ENCODE measurements at places on chromosomes 4 and X.

DNA sequence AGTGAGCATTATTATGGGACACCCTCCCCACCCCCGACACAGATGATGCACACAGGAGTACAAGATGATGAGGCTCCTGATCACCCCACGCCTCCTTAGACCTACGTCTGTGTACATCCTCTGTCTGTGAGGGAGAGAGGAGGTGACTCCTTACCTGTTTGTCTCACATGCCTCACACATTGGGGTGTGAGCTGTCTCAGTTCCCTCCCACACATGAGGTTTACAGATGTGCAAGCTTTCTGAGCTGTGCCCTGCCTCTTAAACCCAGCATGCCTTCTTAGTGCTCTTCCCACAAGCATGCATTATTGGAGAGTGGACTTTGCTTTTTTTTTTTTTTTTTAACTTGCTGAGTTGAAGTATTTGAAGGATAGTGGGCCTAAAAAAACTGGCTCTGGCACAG lies 76.7 kb downstream of the CLCN5 start:
- no peak for DNase-seq

- DNase-seq = no peak
These were observed 9.1 kb downstream of the AKAP17A start for GRCh38 chrX:1600406-1601050.

DNA sequence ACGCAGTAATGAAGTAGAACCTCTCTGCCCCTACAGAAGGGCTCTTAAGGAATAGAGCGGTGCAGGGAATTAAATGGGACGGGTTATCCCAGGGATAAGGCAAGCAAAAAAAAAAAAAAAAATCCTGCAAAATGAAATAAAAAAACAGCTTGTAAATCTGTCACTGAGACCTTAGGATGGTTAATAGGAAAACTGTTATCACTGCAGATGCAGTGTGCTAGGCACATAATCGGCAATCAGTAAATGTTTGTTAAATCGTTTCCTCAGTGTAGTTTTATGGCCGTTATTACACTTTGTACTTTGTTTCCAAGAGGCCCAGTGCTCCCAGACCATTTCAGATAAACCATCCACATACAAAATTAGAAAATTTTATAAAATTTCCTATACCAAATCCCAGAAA lies 1.0 kb downstream of the HNRNPH2 start:
- DNase-seq = no peak

GRCh38 chr4:19266566-19266965 lies 985.1 kb upstream of the SLIT2 start:
- DNase-seq = no peak

GRCh38 chr4:58286335-58286734 lies 1176.2 kb upstream of the IGFBP7 start:
- peak; percentile 6 for DNase-seq

DNA sequence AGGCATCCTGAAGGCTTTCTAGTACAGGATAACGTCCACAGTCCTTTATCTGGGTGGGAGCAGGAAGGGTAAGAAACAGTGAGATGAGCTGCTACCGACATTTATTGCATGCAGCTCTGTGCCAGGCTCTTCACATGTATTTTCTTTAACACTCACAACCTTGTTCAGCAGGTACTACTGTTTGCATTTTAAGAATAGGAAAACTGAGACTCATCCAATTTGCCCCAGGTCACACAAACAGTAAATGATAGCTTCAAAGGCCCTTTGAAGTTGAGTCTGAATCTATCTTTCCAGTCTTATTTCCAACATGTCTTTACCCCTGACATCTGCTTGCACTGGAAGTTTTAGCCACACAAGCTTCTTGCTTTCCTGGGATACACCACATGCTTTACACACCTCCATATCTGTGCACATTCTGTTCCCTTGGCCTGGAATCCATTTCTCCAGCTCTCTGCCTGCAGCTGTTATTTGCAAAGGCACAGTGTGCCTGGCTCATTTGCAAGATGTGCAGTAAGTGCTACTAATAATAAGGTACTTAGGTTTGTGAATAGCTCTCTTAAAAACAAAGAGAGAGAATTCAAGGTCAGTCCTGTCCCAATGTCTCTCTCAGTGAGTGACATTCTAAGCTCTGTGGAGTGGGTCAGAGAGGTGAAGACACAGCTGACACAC lies 61.2 kb downstream of the METTL14 start:
- DNase-seq = no peak

DNA sequence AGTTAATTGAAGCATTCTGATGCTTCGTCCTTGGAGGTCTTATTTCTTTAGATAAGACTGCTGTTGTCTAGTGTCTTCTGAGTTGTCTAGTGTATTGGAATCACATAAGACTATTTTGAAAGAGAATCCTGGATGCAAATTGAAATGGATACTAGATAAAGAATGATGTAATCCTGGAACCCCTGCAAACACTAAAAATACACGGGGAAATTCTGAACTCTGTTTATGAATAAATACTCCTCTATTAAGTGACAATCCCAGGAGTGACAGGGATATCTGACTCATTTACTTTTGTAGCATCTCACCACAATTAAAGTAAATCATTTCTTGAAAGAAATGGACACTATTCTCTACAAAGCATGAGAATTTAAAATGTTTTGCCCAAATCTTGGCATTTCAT lies 968 bp downstream of the ASB11 start:
- DNase-seq = no peak

DNA sequence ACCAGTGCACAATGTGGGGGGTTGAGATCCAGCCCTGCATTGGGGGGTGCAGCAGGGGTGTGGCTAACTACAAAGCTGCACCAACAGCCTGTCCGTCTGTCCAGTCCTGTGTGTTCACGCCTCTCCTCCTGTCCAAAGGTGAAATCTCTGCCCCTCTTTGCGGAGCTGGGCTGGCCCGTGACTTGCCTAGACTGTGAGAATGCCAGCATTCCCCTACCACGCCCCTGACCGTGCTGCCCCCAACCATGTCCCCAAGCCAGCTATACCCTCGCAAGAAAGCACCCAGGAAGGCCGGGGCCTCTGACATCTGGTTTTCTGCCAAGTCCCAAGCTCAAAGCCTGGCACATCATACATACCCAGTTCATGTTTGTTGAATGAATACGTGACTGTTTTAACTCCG lies 19.2 kb downstream of the ZFYVE28 start:
- no peak for DNase-seq

- no peak for DNase-seq
These were observed 18.3 kb downstream of the RNF175 start for GRCh38 chr4:153741541-153741940.

GRCh38 chrX:35798042-35798441 lies at the start of gene MAGEB16:
Gene MAGEB16 (plus strand): TSS chrX:35798342. CDS start chrX:35802197, 3,855 bp downstream.
- DNase-seq = no peak

GRCh38 chrX:37349221-37350033 lies at the start of gene PRRG1:
Gene PRRG1 (plus strand): TSS chrX:37349364. CDS start chrX:37406250, 56,886 bp downstream.
- DNase-seq = peak; percentile 84

GRCh38 chr4:85932500-85933290 lies 427.2 kb downstream of the MAPK10 start:
- peak; percentile 39 for DNase-seq

GRCh38 chrX:9438933-9439494 lies 25.8 kb upstream of the TBL1X start:
- DNase-seq = no peak

DNA sequence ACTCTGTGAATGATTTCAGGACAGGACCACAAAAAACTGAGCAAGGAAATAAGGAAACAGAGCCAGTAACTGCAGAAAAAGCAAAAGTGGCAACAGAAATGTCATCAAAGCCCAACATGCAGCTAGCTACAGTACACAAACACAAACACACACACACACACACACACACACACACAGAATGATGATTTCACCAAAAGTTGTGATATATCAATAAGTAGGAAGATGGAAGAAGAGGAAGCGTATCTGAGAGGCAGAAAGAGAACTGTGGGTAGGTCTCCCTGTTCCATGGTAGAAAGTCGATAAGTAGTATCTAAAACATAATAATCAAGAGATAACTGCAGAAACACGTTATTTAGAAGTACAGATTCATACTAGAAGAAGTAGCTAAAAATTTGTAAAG lies 148.3 kb downstream of the MGST2 start:
- DNase-seq = no peak

DNA sequence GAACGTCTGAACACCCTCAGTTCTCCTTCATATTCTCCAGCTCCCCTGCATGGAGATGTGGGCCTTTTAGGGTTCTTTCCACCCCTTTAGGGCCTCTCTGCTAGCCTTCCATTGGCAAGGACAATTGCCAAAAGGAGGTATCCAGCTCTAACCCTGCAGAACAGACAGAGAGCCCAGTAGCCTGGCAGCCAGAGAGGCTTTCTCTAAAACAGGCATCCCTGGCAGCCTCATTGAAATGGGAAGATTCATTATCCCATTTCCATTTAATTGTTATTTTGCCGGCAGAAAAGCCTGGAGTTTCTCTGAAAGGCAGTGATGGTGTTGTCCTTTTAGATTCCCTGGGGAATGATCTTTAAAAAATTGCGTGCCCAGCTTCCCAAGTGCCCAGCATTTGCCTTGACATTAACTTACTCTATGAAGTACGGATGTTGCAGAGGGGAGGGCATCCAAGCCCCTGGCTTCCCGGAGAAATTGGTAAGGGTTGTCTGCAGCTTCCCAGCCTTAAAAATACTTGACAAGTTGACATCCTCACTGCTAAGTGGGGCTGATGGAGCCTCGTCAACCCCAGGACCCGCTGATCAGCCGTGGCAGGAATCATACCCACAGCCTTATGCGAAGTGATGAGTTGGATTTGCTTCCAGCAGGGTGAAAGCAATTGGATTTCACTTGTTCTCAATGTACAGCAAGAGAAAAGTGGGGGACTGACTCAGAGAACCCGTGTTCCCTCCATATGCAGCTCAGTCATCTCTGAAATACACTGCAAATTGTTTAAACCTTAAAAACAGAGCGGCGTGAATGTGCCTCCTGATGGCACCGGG lies 244.1 kb downstream of the CRLF2 start:
- DNase-seq = no peak

DNA sequence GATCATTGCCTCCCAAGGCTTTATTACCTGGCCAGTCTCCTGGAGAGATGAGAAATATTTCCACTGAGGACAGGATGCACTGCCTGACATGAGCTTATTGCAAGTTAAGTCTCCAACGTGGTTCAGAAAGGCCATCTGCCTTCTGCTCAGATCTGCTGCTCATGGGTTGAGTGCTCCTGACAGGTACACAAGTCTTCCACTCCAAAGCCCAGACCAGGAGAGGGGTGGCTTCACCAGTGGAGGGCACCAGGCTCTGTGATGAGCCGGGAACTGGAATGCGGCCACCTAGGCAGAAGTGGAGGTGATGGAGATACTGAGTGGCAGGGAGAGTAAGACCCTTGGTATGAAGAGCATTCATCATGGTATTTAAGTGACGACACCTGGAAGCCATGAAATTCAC lies 79.5 kb upstream of the IRF2 start:
- DNase-seq = no peak

Data from ELR (cell line).